ENCODE measurements at places on chromosomes 13 and 19.

- DNase-seq, result no peak
Measured at GRCh38 chr13:47399599-47399998, 502.7 kb upstream of the HTR2A start.

- no peak for DNase-seq
Measured at GRCh38 chr19:38665950-38666662, 18.7 kb downstream of the ACTN4 start.

- DNase-seq, result no peak
Measured at GRCh38 chr13:26468265-26468801, 89.2 kb upstream of the WASF3 start.

GRCh38 chr13:101614491-101614890 lies 162.0 kb downstream of the ITGBL1 start:
- no peak for DNase-seq

DNA sequence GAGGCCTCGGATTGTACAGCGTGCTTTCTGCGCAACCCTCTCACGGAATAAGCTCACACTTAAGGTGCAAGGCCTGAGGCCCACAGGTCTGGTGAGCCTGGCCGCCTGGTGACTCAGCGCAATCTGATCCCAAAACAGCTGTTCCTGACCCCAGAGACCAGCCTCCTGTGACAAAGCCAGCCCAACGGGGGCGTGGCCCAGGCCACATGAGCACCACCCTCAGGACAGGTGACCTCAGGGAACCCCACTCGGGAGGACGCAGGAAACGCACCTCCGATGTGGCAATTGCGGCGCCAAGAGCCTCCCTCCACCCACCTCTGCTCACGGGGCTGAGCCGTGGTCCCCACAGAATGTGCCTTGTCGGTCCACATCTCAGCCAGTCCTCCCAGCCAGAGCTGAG lies 26.4 kb downstream of the GRTP1 start:
- no peak for DNase-seq

All from activated naive CD8-positive, alpha-beta T cell treated with anti-CD3 and anti-CD28 coated beads for 36 hours (primary cell).